ENCODE measurements at places on chromosomes 16 and 17. TPM values are rescaled to one million over a fixed set of nuclear protein-coding genes. Genes with fewer than 3 reads are reported as not detected.
A peak's percentile ranks its signal among the peaks of the same experiment; 100 is the strongest.

GRCh38 chr17:62805234-62805633, 2.9 kb downstream of the MARCHF10 start:
- no peak for DNase-seq

DNA sequence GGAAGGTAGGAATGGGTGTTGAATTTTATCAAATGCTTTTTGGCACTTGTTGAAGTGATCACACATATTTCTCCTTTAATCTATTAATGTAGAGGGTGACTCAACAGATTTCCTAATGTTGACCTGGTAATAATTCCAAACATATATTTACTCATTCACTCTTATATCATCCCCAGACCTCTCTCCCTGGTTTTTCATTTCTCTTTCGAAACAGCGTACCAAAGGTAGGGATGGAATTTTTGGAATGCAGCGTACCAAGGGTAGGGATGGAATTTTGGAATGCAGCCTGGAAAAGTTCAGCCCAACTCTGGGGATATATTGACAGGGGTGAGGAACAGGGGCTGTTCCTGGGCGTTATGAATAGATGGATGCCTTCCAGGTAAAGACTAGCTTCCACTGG, 7.3 kb downstream of the KIF18B start:
- DNase-seq, result no peak

DNA sequence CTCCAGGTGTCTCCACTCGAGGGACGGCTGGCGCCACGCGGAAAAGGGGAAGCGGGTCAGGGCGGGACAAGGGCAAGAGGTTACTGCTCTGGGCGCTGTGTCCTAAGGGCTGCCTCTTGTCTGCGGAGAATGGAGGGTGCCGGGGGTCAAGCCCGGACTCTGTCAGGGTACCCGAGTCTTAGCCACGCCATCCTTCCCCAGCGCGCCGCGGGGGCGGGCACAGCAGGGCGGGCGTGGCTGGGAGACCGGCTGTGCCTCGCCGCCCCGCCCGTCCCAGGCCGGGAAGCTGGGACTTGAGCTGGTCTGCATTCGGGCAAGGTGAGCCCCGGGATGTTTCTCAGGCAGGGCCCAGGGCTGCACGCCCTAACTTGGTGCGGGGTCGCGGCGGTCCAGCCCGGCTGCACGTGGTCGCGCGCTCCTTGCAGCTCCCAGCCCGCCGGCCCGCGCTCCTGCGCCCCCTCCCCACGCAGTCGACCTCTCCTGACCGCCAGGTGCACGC, 6.2 kb upstream of the ACTG1 start:
- peak; percentile 39 for DNase-seq

DNA sequence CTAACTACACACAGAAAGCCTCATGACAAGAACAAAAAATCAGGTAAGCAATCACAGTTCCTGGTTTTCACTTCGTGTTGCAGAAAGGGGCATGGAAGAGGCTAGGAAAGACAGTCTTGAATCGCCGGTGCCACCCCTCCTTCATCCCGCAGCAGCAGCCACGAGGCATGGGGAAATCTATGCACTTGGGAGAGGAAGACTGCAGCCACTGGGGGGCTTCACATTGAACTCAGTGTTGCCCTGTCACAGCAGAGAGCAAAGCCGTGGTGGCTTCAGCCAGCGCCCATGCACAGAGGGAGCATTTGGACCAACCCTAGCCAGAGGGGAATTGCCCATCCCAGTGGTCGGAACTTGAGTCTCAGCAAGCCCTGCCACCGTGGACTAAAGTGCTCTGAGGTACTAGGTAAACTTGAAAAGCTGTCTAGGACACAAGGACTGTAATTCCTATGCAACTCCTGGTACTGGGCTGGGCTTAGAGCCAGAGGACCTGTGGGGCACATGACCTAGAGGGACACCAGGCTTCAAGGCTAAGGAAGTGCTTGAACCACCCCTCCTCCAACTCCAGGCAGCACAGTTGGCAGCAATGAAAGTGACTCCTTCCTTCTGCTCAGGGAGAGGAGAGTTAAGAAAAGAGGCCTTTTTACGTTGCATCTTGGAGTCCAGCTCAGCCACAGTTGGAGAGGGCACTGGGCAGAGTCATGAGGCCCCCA, 35.2 kb upstream of the ATP2C2 start:
- no peak for DNase-seq

KRTAP16-1 gene
- total RNA-seq, result not detected

DNA sequence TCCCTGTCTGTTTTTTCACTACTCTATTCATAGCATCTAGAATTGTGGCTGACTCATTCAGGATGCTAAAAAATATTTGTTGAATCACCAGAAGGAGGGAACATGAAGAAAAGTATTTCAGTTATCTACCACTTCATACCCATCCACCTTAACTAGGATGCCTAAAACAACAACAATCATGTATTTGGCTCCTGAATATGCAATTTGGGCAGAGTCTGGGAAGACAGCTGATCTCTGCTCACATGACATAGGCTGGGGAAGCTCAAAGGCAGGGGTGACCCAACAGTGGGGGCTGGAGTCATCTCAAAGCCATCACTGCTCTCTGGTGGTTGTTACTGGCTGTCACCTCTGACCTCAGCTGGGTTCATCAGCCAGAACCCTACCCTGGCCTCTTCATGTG, 80.1 kb upstream of the RPL38 start:
- no peak for DNase-seq

- no peak for DNase-seq
These were observed 121.9 kb downstream of the CDYL2 start for GRCh38 chr16:80682421-80683070.

TOP2A gene
- 301 TPM for total RNA-seq

DNA sequence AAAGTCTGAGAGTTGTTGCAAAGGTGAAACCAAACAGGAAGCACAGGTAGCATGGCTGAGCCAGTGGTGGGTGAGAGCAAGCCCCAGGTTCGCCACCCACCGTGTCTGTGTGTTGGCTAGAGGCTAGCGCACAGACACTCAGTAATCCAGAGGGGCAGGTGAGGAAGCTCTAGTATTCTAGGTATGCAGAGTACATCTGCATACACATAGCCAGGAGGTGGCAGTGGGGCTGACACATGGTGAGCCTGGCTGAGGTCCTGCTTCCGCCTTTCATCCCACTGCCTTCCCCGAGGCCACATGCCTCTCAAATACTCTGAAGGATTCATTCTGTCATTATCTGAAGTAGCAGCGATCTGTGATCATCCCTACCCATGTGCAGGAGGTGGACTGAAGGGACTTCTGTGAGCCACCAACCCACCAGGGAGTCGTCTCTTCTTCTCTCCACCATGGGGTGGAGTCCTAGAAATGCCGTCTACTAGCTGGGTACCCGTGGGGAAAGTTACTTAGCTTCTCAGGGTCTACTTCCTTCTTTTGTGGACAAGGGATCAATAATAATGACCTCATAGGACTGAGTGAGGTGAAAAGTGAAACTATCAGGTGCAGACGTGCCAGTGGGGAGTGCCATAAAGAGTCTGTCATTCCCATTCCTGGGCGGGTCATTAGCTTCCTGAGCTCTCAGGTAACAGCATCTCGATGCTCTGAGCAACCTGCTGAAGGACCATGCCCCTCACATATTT, 36.0 kb upstream of the ICAM2 start:
- no peak for DNase-seq

- peak; percentile 13 for DNase-seq
These were observed 795 bp downstream of the KCTD13 start for GRCh38 chr16:29925105-29925756.

GRCh38 chr16:48317026-48317425, 68.2 kb downstream of the SIAH1 start:
- DNase-seq, result no peak

- no peak for DNase-seq
These were observed 54.4 kb downstream of the SIAH1 start for GRCh38 chr16:48330841-48331192.

TADA2A gene
- total RNA-seq, result 36.5 TPM

DNA sequence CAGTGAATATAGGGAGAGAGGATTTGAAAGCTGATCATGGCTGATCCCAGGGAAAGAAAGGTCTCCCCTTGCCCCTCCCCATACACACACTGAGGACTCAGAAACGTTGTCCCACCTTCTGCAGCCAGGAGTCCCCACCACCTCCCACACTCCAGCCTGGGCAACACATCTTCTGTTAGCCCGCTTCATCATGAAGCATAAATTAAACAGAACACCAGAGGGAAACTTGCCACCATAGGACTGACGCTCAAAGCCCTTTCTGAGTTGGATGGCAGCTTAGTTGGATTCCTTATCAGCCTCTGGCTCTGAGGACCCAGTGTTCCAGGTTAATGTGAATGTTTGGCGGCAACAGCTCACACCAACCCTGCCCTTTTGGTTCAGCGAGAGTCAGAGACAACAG, 33.9 kb downstream of the ARHGAP27 start:
- no peak for DNase-seq

DNA sequence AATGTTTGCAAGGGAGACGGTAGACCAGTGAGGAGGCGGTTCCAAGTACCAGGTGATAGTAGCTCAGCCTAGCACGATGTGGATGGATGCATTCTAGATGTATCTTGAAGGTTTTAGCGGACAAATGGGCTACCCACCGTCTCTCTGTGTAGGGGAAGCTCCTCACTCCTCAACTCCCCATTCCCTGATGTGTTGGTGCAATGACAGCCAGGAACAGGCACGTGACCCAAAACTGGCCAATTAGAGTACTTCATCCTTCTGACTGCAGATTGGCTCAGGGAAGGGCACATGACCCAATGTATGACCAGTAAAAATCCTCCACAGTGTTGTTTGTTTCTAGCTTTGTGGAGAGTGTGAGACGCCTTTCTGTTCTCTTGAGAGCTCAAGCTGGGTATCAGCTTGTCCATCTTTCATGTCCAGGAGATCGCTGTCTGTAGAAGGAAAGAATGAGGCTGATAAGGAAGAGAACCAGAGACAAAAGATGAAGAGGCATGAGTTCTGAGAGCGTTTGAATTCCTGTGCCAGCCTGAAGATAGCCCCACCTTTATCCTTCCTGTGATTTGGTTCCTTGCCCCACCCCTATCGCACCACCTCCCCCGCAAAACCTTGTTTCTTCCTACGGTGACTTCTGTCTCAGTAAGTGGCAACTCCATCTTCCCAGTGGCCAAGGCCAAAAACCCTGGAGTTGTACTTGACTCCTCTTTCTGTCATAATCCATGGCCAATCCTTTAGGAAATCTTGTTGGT, 2.3 kb upstream of the BORCS6 start:
- peak; percentile 80 for DNase-seq

KDM6B gene
- 44.1 TPM for total RNA-seq

FAHD1 gene
- 8.5 TPM for total RNA-seq

All from activated CD4-positive, alpha-beta memory T cell treated with anti-CD3 and anti-CD28 coated beads for 36 hours (primary cell).